ENCODE measurements at places on chromosomes 11 and 22.

DNA sequence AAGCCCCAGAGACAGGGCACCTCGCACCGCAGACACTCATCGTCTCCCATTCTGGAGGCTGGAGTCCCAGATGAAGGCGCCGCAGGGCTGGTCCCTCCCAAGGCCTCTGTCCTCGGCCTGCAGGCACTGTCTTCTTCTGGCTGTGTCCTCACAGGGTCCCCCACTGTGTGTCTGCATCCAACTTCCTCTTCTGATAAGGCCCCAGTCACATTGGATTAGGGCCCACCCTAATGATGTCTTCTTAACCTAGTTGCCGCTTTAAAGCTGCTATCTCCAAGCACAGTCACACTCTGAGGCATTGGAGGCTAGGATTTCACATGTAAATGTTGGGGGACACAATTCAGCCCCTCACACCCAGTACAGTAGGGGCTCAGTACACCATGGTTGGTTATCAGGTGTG lies 48.9 kb downstream of the DHCR7 start:
- DNase-seq: no peak

DNA sequence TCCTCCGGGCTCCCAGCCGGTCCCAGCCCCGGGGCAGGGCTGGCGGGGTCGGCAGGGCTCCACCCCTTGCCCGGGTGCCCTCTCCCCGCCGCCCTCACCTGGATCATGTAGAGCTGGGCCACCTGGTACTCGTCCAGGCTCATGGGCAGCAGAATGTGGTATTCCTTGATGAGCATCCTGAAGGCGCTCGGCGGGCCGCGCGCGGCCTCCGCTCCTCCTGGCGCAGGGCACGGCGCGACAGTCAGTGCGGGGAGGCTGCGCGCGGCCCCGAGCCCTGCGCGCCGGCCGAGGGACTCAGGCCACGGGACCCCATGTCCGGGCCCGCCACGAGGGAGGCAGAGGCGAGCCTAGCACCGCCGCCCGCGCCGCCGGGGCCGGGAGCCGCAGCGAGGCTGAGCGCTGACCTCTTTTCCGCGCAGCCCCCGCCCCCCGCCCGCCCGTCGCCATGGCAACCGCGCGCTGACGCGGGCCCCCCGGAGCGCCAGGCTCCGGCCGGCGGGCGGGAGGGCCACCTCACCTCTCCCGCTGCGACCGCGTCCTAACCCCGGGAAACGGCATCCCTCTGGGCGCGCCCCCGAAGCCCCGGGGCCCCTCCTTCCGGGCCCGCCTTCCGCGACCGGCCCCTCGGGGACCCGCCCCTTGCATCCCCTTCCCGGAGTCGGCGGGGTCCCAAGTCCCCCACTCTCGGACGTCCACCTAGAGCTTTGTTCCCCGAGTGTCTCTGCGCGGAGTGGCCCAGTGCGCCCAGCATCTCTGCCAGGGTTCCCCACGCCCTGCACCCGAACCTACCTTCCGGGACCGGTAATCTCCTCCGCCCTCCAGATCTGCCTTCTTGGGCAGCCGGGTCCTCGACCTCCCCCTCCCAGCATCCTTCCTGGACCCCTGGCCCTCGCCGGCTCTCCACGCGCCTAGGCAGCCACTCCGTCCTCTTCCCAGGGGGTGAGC lies 886 bp downstream of the PITPNM1 start:
- DNase-seq: no peak

DNA sequence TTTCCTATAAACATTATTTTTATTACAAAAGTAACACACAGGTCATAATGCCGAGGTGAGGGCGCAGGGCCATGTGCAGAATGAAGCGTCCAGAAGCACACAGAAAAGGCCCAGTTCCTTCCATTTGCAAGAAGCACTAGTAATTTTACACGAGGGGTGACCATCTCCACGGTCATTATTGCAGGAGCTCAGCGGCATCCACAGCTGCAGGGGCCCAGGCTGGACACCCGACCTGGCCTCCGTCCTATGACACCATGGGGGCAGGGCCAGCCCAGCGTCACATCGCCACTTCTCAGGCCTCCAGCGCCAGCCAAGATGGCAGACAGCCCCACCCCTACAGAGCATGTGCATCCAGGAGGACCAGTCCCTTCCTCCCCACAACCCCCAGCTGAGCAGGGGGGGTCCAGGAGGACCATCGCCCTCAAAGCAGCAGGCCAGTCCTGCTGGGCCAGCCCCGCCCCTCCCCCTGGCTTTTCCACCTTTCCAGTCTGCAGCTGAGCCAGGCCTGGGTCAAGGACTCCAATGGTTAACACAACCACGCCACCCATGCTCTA lies 3.5 kb downstream of the IGF2 start:
- DNase-seq: no peak

GRCh38 chr11:65927904-65928397 lies 8.7 kb downstream of the DRAP1 start:
- no peak for DNase-seq

DNA sequence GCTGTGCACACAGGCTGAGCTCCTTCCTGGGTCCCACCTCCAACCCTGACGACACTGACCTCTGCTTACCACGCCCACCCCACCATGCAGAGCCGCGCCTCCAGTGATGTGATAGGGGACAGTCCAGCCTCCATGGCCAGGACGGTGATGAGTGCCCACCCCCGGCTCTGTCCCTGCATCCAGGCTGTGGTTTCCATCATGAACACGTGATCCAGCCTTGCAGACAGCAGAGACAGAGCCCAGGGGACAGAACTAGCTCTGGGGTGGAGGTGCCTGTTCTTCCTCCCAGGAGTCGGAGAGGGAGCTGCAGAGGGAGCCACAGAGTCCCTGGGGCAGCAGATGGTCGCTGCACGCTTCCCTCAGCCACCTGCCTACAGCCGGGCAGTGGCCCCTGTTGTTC lies 42.6 kb upstream of the IGSF9B start:
- DNase-seq: no peak

DNA sequence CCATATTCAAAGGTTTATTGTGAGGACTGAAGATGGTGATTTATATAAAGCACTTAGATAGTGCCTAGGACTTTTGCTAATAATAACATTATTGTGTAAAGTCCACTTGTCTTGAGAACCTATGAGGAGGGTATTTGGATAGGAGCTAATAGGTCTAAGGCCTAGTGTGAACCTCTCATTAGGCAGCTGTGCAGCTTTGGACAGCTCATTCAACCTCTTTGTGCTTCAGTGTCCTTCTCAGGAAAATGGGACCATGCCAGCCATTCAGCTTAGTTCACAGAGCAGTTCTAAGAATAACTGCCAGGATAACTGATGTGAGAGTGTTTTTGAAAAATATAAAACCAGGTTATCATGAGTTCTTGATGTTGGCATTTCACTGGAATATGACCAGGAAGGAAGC lies 56.2 kb downstream of the NAV2 start:
- peak; percentile 46 for DNase-seq

- DNase-seq: no peak
These were observed 163.4 kb upstream of the NECTIN1 start for GRCh38 chr11:119892311-119892808.

DNA sequence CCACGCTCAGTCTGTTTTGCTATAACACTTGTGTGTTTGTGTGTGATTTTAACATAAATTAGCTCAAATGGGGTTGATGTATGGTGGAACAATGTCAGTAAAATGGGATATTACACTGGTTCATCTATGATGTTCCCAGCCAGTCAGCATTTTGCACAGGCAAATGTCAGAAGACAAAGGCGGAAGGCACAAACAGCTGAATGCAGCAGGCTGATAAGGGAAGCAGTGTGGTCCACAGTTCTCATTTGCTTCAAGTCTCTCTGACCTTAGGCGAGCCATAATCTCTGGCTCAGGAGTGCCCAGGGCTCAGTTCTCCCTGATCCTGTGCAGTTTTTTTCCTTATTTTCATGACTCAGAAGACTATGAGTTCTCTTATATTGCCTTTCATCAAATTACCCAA lies 102.7 kb downstream of the FAR1 start:
- no peak for DNase-seq

DNA sequence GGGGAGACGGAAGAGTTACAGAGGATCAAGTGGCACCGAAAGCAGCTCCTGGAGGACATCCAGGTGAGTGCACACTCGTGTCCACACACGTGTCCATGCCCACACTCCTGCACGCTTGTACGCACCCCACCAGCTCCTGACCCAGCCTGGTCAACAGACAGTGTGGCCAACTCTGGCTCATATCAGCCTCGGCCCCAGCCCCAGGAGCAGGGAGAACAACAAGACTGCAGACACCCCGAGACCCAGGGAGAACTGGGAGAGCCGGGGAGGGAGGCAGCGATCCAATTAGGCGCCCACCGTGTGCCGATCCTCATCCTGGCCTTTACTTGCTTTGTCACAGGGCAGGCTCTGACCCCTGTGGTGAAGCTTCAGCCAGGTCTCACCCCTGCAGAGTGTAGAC lies 10.3 kb downstream of the CYTH4 start:
- DNase-seq: no peak

DNA sequence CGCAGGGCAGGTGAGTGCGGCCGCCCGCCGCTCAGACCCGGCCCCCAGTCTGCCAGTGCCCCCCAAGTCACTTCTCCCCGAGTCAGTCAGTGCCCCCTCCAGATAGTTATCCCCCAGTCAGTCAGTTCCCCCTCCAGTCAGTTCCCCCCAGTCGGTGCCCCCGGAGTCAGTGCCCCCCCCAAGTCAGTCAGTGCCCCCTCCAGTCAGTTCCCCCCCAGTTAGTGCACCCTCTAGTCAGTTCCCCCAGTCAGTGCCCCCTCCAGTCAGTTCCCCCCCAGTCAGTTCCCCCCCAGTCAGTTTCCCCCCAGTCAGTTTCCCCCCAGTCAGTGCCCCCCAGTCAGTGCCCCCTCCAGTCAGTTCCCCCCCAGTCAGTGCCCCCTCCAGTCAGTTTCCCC lies 411 bp downstream of the PPP6R2 start:
- no peak for DNase-seq

DNA sequence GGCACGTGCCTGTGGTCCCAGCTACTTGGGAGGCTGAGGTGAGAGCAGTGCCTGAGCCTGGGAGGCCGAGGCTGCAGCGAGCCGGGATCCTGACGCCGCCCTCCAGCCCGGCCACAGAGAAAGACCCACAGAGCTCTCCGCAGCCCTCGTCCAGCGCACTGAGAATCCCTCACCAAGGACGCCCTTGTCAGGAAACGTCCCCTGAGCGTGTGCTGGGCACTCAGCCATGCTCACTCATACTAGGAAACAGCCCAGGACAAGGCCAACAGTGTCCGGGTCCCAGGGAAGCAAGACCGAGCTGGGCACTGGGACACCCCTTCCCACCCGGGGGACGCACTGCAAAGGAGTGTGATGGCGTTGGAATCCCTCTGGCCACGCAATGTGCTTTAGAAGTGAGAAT lies 14.5 kb downstream of the DEAF1 start:
- DNase-seq: no peak

DNA sequence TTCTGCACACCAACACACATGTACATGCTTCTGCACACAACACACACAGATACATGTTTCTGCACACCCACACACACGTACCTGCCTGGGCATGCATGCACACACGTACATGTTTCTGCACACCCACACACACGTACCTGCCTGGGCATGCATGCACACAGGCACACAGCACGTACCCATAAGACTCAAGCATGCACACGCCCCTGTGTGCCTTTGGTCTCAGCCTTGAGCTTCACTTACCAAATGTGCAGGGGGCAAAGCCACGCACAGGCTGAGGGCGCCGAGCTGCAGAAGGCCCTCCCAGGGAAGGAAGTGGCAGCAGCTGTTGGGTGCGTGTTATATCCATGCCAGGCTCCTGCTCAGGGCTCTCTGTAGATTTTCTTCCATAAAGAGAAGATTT lies 34.7 kb upstream of the SMIM38 start:
- DNase-seq: no peak

DNA sequence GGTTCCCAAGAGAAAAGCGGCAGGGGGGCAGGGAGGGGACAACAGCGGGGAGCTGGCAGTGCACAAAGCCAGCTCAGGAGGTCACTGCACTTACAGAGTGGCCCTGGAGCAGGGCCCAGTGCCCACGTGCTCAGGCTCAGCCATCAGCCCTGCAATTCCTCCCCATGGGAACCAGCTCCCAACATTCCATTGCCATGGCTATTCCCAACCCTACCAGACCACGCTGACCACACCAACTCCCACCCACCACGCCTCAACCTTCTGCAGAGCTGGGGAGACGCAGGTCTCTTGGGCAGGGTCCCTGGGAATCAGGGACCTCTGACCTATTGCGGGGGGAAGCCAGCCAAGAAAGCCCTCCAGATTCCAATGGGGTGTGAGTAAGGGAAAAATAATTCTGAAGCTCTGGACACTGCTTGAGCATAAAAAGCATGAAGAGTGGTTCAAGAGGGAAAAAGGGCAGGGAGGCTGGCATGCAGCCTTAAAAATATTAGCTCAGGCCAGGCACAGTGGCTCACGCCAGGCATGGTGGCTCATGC lies 38.3 kb upstream of the TFIP11 start:
- no peak for DNase-seq

- no peak for DNase-seq
These were observed 3.4 kb downstream of the PAK1 start for GRCh38 chr11:77470504-77470903.

DNA sequence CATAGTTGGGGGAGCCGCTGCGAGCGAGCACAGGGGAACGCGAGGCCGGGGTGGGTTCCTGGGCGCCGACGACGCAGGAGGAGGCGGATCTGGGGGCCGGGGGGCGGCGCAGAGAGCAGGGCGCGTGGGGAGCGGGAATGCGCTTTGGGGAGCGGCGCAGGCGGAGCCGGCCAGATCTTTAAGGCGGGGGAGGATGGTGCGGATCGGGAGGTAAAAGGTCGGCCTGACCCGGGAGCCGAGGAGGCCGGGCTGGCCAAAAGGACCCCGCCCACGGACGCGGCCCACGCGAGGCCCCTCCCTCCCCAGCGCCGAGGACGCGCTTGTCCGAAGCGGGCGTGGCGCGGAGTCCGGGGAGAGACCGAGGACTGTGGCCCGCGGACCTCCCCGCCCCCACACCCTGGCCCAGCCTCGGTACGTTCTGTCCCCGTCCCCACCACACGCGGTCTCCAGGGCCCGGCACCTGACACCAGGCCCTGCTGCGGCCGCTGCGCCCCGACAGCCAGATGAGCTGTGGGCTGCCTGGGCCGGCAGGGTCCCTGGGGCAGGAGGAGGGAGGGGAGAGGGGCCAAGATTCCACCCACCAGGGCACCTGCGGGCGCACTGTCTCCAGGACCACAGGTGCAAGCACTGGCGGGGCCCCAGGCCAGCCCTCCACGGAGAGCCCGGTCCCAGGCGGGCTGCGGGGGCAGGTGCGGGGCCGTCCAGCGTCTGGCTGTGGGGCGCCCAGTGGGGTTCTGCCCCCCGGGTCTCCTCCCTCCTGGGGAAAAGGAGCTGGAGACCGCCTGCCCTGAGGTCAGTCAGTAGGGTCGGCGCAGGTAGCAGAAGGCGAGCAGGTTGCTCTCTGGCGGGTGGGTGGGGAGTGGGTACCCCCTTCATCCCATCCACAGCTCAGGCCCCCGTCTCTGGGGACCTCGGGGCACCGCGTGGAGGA lies 10.9 kb downstream of the PIM3 start:
- DNase-seq: no peak

- no peak for DNase-seq
These were observed 81.0 kb downstream of the PRR5L start for GRCh38 chr11:36376888-36377758.

DNA sequence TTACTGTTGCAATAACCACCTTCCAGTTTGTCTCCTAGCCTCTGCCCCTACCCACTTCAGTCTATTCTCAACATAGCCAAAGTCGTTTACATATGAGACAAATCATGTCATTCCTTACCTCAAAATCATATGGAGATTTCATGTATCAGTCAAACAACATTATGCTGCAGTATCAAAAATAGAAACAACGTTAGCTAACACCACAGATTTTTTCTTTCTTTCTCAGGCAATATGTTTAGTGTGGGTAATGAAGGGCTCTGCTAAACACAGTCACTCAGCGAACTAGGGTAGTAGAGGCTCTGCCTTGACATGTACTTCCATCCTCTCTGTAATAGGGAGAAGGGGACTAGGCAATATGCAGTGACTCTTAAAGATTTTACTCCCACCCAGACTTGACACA lies 141.3 kb upstream of the DDI1 start:
- DNase-seq: no peak

GRCh38 chr11:10302744-10303557 lies 1.9 kb upstream of the ADM start:
- peak; percentile 60 for DNase-seq
